Myocyte (in vitro differentiated cells): ENCODE measurements at places on chromosomes 1 and 21. TPM values are rescaled to one million over a fixed set of nuclear protein-coding genes. Genes with fewer than 3 reads are reported as not detected.

Gene TRABD2B
- not detected in 2 replicates for total RNA-seq

GRCh38 chr1:167221126-167221737, 546 bp downstream of the POU2F1 start:
- no peak for DNase-seq

DNA sequence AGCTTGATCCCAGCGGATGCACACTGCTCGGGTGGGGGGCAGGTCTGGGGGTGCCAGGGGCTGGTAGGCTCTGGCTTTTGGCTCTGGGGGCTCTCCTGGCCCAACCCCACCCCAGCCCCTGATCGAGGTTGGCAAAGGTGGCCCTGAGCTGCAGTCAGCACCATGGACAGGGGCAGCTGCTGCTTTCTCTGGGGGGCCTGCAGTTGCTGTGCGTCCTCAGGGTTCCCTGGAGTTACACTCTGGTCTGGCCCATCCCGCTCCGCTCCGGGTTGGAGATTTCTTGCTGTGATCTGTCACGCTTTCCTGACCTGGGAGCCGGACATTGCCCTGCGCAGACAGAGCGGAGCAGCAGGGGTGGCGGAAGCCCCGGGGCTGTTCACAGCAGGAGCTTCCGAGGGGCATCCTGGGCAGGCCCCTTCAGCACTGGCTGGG, 8.0 kb upstream of the PLCH2 start:
- peak; percentile 51 for DNase-seq

DNA sequence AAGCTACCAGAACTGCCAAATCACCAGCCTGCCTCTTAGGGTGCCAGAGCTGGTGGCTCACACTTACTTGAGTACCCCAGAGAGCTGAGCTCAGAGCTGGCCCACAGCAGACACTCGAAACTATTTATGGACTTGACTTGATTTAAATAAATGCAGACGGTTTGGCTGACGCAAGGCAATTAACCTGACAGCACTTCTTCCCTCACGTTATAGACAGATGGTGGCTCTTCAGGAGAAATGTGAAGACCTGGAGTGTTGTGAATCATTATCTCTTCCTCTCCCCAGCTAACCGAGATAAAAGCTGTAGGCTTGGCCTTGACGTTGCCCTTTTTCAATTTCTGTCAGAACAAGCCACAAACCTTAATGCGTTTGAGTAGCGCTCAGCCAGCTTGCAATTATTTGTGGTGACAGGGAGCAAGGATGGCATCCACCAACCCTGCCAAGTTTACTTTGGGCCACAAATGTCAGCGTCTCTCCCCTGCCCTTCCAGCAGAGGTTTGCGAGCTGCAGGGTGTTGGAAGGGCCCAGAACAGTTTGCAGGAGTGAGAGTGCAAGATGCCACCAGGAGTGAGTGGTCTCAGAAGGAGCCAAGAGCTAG, 34.0 kb upstream of the BCAR3 start:
- peak; percentile 62 for DNase-seq

GRCh38 chr21:16642353-16642752, 870.5 kb upstream of the CXADR start:
- no peak for DNase-seq

Gene CD247
- 0.21 TPM in 1 of 2 replicates, not detected in the other for total RNA-seq

GRCh38 chr1:8640950-8641349, 176.5 kb downstream of the RERE start:
- DNase-seq: no peak

GRCh38 chr1:32733582-32734321, 31.2 kb upstream of the SYNC start:
- peak; percentile 94 for DNase-seq

- no peak for DNase-seq
Measured at GRCh38 chr1:24547195-24547594, 8.7 kb upstream of the NCMAP start.

DNA sequence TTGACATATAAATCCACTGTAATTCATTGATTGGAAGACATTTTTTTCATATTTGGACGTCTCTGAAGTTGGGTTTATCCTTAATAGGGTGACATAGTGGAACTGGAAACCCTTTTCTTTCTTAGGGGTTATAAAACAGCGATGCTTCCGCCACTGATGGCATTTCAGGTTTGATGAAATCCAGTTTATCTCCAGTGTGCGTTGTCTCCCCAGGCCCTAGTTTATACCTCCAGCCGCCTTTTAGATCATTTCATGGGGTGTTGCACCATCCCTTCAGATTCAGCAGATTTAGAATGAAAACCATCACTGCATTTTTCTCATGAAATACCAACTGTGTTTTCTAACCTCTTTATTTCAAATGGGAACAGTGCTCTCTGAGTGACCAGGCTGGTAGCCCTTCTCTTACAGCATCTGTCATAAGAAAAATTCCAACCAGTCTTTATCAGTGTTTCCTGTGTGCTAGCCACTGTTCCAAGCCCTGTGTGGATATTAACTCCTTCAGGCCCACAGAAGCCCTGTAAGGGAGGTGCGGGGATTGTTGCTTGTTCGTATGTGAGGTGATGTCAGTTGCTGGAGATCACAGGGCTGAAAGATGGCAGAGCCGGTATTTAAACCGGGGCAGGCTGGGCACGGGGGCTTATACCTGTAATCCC, 19.0 kb downstream of the H6PD start:
- DNase-seq: no peak

GRCh38 chr1:12620931-12621330, 2.9 kb upstream of the DHRS3 start:
- DNase-seq: no peak

- DNase-seq: no peak
Measured at GRCh38 chr21:44658541-44658910, 794 bp downstream of the KRTAP12-3 start.

Gene C1orf167
- total RNA-seq: 4.8 and 5.1 TPM in 2 replicates

Gene PLEKHA6
- 16.7 and 18.7 TPM in 2 replicates for total RNA-seq

DNA sequence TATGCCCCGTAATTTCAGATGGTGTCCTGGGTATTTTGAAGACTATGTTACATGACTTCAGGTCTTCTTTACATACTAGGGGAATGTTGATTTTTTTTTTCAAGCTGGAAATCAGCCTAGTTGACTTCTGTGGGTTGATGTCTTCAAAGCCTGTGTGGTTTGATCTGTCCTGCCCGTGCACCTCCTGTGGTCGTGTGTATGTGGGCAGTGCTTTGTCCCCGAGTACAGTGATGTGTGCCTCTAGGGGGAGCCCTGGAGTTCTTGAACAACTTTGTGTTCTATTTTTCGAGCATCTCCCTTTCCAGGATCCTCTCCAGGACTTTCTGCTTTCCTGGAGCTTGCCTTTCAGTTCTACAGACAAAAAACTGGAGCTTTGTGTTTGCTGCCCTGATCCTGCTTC, 28.9 kb downstream of the OBSCN start:
- peak; percentile 53 for DNase-seq

DNA sequence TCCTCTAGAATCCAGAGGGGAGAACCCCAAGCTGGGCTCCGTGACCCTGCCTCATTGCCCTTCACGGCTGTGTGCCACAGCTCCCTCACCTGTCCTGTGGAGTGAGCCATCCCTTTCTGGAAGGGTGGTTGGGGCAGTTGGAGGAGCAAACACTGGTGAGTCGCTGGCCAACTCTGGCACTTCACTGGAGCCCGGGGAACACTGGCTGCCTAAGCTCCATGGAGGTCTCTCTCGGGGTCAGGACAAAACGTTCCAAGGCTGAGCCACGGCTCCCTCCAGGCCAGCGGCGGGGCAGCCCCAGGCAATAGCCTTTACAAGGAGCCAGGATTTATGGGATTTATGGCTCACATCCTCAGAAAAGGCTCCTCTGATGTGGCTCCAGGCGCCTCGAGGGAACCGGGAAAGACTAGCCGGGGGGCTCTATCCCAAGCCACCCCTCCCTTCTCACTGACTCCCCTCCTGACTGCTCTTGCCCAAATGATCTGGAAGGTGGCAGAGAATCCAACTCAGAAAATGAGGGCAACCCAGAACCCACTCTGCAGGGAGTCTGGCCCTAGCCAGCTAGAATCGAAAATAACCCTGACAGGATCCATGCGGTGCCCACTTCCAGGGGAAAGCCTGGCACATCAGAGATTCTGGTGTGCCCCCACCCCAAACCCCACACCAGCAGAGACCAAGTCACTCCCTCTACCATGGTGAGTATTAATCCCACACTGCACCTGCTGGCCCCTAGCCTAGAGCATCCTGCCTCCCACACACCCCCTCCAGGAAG, 75.2 kb downstream of the GLIS1 start:
- no peak for DNase-seq

GRCh38 chr1:93758842-93759515, 77.3 kb upstream of the BCAR3 start:
- DNase-seq: peak; percentile 18

DNA sequence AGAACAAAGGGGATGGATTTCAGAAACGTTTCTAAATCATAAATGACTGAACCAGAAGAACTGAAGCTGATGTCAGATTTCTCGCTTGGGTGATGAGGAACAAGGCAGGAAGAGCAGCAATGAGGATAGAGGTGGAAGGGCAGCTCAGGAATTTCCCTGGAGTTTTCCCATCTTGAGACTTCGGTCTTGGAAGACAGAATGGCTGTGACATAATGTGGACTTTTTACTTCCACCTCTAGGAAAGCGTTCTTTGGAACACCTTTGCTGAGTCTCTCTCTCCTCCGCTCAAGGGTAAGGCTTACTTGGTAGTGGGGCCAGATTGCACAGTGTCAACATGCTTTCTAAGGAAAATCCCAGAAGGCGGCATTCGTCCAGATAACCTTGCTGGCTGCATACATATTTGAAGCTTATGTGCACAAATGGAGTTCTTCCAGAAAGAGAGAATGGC, 36.6 kb downstream of the DEGS1 start:
- DNase-seq: no peak

GRCh38 chr1:174550296-174550695, 102.5 kb downstream of the GPR52 start:
- no peak for DNase-seq

GRCh38 chr1:232486006-232486405, 143.9 kb downstream of the SIPA1L2 start:
- DNase-seq: peak; percentile 41
